ENCODE measurements at places on chromosomes 7 and 10.

DNA sequence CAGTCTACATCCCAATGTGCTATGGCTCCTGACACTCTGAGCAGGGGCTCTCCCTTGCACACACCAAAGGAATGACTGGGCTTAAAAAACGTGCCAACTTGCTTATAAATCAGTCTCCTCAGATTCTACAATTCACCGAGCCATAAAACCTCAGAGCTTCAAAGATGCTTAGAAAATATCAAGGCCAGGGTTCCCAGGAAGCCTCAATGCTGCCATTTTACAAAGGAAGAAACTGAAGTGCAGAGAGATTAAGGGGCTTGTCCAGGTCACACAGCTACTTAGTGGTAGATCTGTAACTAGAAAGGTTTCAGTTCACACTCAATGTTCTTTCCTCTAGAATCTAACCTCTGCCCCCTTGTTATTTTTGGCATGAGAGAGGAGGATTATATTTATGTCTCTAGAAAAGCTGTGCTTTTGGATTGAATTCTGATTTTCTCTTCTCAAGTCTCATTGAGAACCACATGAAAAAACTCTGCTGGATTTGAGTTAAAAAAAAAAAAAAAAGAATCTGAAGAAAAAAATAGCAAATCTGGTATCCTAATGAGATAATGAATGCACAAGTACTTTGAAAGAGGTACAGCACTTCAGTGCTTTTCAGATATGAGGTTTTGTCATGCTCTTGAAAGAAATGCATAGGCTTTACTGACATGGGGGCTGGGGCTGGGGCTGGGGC is 22.3 kb upstream of the TSPAN33 start:
- DNase-seq = no peak

DNA sequence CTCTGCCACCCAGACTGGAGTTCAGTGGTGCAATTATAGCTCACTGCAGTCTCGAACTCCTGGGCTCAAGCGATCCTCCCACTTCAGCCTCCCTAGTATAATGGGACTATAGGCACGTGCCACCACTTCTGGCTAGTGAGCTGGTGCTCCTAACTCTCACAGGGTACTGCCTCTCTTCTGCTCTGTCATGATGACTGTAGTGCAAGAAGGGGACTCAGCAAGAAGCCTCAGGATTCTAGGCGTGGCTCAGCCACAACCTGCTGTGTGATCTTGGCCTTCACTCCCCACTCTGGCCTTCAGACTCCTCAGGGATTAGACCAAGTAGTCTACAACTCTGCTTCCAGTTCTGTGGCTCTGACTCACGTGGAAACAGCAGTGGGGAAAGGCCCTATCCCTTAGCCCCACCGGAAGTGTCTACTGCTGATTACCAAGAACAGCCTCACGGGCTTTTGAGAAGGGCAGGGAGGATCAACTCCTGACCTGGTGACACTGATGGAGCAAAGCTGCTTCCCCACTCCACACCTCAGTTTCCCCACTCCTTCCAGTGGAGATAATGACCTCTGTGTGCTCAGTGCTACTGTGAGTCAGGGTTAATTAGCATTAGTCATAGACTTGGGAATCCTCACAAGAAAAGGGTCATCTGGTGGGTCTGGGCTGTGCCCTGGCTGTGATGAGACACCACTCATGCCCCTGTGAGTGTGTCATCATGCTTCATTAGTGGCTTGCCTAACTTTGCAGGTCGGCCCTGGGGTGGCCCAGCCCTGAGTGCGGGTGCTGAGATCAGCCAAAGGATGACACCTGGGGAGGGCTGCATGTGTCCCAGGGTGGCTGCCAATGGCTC is 41.1 kb downstream of the ZC3HC1 start:
- DNase-seq = peak; percentile 13

GRCh38 chr10:49441488-49442476 is 45.9 kb upstream of the DRGX start:
- DNase-seq = no peak

DNA sequence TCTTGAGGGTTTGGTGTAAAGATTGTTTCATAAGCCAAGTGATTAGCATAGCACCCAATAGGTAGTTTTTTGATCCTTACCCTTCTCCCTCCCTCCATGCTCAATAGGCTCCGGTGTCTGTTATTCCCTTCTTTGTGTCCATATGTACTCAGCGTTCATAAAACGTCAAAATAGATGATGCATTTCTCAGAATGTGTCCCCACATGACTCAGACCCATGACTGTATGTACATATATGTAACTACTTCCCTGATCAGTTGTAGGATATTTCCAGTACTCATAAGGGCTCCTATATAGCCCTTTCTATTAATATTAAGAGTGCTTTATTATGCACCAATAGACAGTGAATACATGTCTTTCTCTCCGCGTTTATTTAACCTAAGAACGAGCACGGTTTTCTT is 466.9 kb downstream of the KIF20B start:
- no peak for DNase-seq

GRCh38 chr7:148570510-148570909 is 20.1 kb upstream of the C7orf33 start:
- DNase-seq = no peak

DNA sequence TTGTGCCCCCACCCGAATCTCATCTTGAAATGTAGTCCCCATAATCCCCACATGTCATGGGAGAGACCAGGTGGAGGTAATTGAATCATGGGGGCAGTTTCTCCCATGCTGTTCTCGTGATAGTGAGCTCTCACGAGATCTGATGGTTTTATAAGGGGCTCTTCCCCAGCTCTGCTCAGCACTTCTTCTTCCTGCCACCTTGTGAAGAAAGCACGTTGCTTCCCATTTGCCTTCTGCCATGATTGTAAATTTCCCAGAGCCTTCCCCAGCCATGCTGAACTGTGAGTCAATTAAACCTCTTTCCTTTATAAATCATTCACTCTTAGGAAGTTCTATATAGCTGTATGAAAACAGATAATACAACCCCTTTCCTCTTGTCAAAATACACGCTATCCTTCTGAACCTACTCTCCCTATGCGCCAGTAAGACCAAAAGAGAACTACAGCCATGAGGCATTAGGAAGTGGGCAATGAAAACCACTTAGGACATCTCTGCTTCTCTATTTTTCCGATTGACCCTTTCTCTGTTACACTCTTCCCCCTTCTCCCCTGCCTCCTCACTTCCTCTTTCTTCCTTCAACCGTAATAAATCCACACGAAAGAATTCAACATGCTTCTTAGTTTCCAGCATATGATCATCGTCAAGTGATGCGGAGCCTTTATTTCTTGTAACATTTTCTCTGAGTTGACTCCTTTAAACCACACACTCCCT is 101.2 kb upstream of the WDR11 start:
- DNase-seq = no peak

DNA sequence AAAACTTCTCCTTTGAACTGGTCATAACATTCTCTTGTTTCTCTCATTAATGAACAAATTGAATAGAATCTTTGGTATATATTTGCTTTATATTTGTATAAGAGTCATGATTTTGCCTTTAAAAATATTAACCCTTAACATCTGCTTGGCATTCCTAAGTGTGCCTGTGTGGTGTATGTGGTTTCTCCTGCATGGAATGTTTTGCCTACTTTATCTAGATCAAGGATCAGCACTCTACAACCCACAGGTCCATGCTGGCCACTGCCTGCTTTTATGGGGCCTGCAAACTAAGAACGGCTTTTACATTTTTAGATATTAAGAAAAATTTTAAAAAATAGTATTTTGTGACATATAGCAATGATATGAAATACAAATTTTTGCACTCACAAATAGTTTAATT is 4.3 kb upstream of the LAMB4 start:
- DNase-seq = no peak

DNA sequence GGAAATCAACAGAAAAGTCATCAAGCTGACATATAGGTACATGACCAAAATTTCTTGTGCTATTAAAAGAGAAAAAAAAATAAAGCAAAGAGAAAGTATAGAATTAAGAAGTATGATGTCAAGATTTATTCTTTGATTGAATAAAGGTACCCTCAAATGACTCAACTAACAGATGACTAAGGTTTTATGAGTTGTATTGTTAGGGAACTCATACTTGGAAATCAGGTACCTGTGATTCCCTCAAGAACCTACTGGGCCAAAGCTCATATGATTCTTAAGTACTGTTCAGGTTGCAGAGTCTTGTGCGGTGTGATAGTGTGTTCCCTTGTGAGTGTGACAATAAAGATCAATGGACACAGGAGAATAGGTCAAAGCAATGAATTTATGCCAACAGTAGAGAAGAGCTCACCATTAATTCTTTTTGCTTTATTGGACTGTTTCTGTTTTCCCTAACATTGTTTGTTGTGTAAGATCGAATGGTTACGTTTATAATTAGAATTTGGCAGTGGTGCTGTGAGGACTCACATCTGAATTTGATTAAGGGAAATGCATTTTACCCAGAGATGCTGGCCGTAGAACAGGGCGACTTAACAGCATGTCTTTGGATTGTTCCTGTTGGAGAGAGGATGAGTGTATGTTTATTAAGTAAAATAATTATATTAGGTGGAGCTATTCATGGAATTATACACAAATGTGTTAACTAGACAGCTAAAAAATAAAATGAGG is 293.2 kb upstream of the SEMA3D start:
- DNase-seq = no peak

GRCh38 chr7:114081606-114082425 is 163.0 kb upstream of the PPP1R3A start:
- DNase-seq = peak; percentile 16

- no peak for DNase-seq
Observed at GRCh38 chr7:46774515-46774914, 807.4 kb downstream of the TNS3 start.

GRCh38 chr7:2199956-2200583 is 32.7 kb downstream of the MAD1L1 start:
- no peak for DNase-seq

DNA sequence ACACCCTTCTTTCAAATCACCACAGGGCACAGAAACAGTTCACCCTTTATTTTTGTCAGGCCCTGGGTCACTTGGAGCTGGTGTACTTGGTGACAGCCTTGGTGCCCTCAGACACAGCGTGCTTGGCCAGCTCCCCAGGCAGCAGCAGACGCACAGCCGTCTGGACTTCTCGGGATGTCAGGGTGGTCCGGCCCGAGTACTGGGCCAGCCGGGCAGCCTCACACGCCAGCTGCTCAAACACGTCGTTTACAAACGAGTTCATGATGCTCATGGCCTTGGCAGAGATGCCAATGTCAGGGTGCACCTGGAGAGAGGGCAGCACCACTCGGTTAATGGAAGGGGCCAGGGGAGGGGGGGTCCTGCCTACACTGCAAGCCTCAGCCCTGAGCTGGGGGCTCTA is 2.5 kb downstream of the H2BK1 start:
- no peak for DNase-seq

- DNase-seq = no peak
Observed at GRCh38 chr7:19455623-19456022, 253.2 kb downstream of the POLR1F start.

DNA sequence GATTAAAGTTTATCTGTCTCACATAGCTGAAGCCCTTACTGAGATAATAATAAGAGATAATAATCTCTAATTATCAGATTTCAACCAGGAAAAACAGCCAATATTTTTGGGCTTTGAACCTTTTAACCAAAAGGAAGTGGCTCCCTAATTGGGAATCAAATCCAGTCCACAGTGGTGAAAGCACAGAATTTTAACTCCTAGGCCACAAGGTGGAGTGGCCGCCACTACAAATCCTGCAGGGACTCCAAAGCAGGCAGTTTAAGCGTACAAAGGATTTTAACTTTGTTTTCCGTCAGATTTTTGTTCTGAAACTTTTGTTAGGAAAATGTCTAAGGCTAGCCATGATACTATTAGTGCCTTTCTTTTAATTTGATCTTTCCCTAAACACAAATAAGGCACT is 99.6 kb upstream of the CCNY start:
- DNase-seq = peak; percentile 25

GRCh38 chr7:127708788-127709187 is 56.8 kb downstream of the SND1 start:
- peak; percentile 57 for DNase-seq

DNA sequence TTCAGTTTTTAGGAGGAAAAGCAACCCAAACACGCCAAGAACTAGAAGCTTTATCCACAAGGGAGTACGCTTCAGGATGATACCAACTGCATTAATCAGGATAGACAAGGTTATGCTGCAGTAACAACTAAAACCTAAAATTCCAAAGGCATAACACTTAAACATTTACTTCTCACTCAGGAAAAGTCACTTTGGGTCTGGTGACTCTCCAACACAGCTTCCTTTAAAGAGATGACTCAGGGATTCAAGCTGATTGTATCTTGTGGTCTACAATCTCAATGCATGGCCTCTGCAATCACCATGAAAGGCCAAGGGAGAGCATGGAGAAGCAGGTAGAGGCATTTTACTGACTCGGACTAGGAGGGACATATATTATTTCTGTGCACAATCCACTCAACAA is 315.8 kb downstream of the KCNMA1 start:
- DNase-seq = no peak

DNA sequence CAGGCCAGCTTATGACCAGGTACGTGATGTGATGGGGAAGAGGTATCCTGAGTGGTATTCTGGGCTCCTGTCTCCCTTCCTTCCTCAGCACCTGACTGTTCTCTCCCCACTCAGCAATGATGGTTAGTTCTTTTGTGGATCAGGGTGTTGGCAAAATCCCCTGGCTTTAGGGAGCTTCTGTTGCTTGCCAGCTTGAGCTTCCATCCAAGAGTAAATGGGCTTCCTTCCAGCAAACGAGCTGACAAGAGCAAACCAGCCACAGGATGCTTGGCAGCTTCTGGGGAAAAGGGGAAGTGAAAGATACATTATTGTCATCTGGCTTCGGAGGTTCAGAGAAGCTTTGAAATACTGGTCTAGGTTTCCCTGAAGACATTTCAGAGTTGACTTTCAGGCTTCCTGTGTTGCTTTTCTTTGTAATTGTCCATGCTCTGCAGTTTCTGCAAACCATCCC is 5.2 kb downstream of the DUSP5 start:
- no peak for DNase-seq

- no peak for DNase-seq
Observed at GRCh38 chr10:29555746-29556481, 78.9 kb downstream of the SVIL start.

GRCh38 chr10:26799342-26799741 is 61.4 kb downstream of the ABI1 start:
- no peak for DNase-seq

DNA sequence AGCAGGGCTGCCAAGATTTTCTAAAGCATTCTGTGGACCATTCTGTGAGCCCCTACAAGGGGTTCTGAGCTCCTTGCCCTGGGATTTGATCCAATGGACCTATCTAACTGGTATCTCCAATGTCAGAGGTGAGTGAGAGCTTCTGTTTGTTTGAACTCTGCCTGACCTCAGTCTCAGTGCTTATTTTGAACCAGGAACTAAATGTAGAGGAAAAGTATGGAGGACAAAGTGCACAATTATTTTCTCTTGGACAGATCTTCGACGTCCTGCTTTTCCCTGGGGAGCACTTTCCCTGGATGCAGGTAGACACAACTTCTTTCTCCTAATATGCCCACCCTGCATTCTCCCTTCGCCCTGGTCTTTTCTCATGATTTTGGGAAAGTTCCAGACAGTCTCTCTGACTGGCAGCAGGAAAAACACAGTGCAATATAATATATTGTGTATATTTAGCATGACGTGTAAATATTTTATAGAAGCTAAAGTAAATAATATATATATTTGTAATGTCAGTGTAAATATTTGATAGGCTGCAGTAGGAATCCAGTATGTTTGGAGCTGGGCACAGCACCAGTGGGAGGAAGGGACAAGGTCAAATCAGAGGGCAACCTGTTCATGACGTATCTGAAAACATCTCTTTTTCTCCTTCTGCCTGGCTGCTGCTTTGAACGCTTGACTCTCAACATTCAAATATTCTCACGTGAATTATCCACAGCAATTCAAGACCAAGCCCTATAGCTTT is 184.0 kb upstream of the LYZL1 start:
- DNase-seq = peak; percentile 38

Measured in HepG2 (cell line).